CD4-positive, alpha-beta T cell treated with Interleukin-10 for 1 hour (primary cell): ENCODE measurements at places on chromosomes 12 and 14.

DNA sequence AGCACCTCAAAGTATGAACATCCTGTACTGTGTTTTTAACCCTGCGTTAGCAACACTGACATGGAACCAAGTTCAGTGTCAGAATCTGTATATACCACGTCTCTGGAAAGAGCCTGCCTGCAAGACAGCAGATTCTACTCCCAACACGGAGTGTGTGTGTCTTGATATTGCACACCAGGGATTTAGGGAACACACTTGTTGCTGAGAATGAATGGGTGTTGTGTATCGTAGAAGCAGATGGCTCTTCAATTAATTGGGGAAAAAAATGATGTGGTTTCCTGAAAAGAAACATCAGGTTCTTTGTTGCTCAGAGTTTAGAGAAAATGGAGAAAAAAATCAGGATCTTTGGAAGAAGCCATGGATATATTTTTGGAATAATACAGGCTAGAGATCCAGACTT, 170.8 kb downstream of the EGLN3 start:
- no peak for DNase-seq

DNA sequence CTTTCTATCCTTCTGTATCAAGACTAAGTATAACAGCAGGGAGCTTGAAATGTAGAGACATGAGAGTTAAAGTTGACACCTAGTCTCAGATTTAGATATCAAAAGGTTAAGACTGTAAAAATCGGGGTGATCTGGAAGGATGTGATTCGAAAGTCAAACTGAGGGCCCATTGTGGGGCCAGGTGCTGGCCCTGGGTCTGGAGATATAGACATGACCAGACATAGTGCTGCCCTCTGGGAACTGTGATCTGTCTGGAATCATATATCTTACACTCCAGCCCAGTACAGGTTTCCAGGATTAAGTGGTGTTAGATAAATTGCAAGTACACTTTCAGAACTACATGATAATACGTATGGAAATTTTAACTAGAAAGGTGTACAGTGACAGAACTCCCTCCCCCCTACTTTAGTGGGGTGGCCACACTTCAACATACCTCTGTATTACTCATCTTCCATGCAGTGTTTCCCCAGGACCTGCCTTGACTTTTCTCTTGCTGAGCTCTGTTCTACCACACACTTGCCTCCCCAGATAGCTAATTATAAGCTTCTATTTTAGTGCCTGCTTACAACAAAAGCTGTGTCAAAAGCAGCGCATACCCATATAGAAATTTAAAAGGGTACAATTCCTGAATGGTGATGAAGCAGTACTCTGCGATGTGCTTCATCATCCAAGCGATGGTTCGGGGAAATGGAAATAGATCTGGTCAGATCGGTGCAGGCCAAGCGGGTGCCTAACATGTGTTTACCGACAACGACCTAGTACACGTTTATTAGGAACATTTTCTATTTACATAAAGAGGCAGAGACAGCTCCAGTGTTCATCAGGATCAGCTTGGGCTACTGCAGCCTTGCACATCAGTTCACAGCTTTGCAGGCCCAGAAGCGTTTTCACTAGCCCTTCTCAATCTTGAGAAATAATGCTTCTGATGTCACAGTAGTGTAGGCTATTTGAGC, 68.7 kb downstream of the ARF6 start:
- DNase-seq, result no peak

- no peak for DNase-seq
Observed at GRCh38 chr14:38824706-38825105, 278.3 kb downstream of the SEC23A start.

GRCh38 chr12:63905544-63905943, 61.0 kb downstream of the SRGAP1 start:
- no peak for DNase-seq

DNA sequence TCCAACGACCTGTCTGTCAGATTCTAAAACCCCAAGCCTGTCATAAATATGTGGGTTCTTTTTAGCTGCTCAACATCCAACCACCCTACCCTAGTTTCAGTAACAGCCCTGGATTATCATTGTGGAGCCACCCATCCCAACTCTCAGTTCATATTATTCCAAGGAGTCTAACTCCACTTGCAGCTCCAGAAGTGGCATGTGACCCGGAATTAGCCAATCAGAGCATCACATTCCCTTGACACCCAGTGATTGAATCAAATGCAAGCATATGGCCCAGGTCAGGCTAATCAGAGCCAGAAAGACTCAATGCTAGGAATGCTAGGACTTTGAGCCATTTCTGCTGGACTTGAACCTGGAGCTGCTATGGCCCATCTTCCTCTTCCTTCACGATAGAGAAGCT, 17.1 kb upstream of the HSP90B1 start:
- no peak for DNase-seq

DNA sequence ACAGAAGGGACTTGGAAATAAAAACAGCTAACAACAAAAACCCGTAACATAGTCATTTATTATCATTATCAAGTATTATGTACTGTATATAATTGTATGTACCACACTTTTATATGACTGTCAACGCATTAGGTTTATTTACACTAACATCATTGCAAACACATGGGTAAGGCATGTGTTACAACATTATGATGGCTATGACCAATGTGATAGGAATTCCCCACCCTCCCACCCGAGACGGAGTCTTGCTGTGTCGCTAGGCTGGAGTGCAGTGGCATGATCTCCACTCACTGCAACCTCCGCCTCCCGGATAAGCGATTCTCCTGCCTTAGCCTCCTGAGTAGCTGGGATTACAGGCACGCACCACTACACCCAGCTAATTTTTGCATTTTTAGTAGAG, 82.6 kb downstream of the ERC1 start:
- no peak for DNase-seq

DNA sequence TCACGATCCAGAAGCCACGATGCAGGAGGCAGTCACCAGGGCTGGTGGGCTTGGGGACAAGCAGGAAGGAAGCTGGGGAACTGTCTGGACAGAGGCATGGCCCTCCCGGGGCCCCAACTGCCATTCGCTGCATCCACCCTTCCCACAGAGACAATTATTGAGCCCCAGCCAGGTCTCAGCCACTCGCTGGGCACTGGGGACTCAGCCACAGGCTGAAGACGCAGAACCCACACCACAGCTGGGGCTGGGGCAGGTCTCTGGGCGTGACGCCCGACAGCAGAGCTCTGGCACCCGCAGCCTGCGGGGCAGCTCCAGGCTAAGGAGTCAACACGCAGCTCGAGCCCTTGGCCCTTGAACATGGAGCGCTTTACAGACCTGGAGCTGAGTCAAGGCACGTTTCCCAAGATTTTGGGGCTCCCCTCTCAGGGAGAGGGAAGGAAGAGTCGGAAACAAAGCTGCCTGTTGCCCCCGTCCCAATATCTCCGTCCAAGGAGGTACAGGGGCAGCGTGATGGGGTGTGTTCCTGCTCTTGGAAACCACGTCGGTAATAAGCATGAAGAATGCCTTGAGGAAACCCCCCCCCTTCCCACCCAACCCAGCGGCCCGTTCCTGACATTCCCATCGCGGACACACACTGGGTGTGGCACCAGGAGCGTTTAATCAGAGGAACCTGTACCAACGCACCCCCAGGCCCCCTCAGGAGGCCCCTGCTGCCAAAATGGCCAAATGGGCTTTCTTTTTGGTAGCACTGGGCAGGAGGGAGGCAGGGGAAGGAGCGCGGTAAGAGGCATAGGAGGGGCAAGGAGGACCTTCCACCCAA, 6.7 kb downstream of the RIMBP2 start:
- DNase-seq, result no peak

GRCh38 chr14:93970965-93971634, 5.3 kb downstream of the ASB2 start:
- DNase-seq, result peak; percentile 50

GRCh38 chr14:52789118-52789517, 2.3 kb downstream of the GNPNAT1 start:
- no peak for DNase-seq

DNA sequence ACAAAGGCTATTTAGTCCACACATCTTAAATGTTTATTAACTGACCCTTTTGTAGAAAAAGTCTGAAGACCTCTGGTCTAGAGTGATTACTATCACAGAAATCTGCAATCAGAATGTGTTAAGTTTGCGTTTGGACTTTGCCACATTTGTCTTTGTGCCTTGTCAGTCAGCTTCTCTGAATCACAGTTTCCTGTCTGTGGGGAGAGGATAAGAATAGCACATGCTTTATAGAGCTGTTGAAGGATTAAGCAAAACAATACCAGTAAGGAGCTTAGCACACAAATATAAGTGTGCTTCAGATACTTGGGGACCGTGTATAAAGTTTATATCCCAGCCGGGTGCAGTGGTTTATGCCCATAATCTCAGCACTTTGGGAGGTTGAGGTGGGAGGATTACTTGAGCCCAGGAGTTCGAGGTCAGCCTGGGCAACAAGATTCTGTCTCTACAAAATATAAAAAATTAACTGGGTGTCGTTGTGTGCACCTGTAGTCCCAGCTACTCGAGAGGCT, 63.0 kb upstream of the BTG1 start:
- DNase-seq, result peak; percentile 71

GRCh38 chr14:22634233-22634900, 9.8 kb downstream of the OR6J1 start:
- DNase-seq, result no peak

GRCh38 chr14:90924621-90925340, 108.6 kb upstream of the TTC7B start:
- no peak for DNase-seq

DNA sequence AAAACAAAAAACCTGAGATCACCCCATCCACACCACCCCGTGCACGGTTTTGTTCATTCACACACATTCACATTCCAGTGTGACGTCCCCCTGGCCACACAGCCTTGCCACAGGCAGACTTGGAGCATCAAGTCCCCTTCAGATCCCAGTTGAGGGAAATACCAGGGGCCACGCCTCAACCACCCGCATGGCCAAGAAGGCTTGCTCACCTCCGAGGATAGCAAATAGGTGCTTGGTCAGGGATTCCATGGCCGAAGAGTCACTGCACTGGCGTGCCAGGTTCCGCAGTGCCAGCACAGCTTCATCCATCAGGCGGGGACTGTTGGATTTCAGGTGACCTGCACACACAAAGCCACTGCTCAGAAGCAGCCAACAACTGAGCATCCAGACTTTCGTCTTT, 19.0 kb downstream of the GCN1 start:
- DNase-seq, result no peak
